Substantia nigra (tissue), 51 donors: ENCODE measurements at places on chromosomes 4 and X.

- DNase-seq = no peak
These were observed 55.4 kb upstream of the ESX1 start for GRCh38 chrX:104310090-104310489.

GRCh38 chr4:107870236-107870635, 45.5 kb downstream of the SGMS2 start:
- no peak for DNase-seq

- no peak for DNase-seq
These were observed 8.1 kb downstream of the SEPTIN6 start for GRCh38 chrX:119684916-119685224.

GRCh38 chr4:54484383-54484782, 173.4 kb upstream of the KIT start:
- DNase-seq = no peak

GRCh38 chr4:20354120-20354519, 102.4 kb downstream of the SLIT2 start:
- no peak for DNase-seq

DNA sequence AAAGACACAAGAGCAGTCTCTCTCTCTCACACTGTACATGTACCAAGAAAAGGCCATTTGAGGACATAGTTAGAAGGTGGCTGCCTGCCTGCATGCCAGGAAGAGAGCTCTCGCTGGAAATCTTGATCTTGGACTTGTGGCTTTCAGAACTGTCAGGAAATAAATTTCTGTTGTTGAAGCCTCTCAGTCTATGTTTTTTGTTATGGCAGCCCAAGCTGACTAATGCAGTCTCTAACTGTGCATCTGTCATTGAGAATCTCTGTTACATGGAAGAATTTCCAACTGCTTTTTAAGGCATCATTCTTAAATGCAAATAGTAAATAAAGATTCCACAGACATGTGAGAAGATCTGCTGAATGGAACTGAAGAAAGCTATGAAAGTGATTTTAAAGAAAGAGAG, 198.3 kb downstream of the PCDH10 start:
- DNase-seq = no peak

- DNase-seq = no peak
These were observed 63.7 kb upstream of the PDGFRA start for GRCh38 chr4:54165438-54165837.

GRCh38 chr4:16196482-16197393, 29.5 kb downstream of the TAPT1 start:
- DNase-seq = no peak

DNA sequence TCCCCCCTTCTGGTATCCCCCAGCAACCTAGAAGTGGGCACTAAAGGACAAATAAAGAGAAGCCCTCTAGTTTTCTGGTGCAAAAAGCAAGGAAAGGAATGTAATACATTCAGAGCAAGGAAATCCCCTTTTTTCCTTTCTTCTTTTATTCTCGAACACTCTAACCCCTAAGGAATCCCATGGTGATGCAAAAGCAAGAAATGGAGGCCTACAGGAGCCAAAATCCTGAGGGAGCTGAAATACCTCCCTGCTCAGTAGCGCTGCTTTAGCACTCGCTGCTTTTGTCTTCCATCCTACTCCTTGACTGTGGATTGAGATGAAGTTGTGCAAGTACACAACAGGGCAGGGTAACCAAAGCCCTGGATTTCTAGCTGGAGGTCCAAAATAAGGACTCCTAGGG, 251.0 kb downstream of the PRDM5 start:
- no peak for DNase-seq

GRCh38 chr4:2745981-2746806, 9.9 kb downstream of the TNIP2 start:
- DNase-seq = no peak

DNA sequence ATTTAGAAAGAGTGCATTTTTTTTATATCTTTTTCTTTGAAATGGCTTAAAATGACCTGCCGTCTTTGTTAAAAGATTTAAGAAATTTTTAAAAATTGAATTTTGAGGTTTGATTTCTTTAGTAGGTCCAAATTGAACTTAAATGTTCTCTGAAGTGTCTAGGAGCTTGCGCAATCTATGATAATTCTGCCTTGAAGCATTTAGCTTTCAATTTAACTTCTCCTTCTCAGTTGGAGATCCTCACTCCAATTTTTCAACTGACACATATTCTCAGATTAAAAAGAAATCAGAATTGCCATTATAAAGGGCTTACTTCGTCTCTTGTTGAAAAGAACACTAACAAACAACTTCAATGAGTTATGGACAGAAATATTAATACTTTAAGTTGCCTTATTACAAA, 273.5 kb downstream of the TMA16 start:
- DNase-seq = no peak

GRCh38 chr4:28555866-28556265, 1695.2 kb downstream of the STIM2 start:
- DNase-seq = no peak

DNA sequence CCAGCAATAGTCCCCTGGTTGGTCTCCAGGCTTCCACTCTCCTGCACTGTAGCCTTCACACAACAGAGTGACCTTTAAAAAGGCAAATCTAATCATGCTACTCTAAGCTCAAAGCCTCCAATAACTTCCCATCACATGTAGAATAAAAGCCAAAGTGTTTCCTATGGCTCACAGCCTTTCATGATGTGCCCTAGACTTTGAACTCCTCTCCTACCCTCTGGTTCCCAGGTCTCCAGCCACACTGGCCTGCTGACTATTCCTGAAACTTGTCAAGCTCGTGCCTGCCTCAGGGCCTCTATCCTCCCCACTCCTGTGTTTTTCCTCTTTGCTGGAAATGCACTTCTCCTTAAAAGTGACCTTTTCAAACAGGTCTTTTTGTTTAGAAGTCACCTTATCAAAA, 3.1 kb downstream of the MANBA start:
- no peak for DNase-seq

- no peak for DNase-seq
These were observed 99.6 kb upstream of the SORBS2 start for GRCh38 chr4:185911556-185912064.

DNA sequence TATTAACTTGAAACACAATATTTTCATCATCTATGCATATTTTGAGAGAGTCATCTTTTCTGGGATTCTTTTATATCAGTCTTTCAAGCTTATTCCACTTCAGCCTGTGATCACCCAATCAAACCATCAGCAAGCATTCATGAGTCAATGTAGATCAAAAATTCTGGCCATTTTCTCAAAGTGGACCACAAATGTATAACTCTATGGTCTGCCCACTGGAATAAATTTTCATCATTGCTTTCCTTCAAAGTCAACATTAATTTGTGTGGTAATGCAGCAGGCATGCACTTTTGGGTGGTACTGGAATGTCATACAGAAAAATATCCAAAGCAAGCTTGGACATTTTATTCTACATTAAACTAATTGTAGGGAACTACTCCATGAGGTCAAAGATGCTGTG, 1013.0 kb downstream of the STIM2 start:
- no peak for DNase-seq

- no peak for DNase-seq
These were observed 25.2 kb downstream of the WDR44 start for GRCh38 chrX:118370921-118371624.

DNA sequence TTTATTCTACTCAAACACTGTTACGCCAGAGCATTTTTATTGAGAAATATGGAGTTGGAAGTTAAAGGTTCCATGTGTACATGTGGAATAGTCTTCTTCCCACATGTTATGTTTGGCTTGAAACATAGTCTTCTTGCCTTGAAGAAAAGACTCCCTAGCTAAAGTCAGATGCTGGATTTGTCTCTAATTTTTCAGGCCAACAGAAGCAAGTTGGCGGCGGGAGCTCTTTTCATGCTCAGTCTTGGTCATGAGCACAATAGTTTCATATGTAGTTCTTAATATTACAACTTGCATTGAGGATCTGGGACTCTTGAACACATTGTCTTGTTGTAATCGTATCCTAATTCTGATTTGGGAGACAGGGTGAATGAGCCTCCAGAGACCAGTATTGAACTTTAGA, 19.4 kb downstream of the SEPTIN11 start:
- DNase-seq = no peak

DNA sequence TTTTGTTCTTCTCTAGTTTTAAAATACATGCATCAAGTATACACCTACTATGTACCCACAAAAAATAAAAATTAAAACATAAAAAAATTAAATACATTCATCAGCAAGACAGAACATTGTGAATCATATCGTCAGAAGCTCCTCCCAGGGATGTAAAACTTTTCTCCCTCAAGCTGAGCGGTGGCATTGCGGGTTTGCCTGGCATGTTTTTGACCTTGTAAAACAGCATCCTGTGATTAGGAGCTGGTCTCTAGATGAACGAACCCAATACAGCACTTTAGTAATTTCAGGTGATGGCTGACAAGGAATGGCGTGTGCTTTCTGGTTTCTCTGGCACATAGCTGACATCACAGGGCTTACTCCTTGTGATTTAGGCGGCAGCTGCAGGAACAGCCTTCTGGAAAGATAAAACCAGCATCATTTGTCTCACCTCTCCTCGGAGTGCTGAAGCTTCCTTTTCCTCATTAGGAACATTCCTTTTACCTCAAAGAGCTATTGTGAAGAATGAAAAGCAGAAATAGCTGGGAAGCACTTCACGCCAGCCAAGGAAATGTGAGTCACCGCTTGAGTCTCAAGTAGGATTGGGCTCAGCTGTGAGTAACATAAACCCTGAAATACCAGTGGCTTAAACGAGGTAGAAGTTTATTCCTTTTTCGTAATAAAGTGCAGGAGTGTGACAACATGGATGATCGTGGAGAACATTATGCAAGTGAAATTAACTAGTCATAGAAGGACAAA, 44.3 kb downstream of the NYX start:
- no peak for DNase-seq

- DNase-seq = no peak
These were observed 6.0 kb downstream of the SEL1L3 start for GRCh38 chr4:25856756-25857155.

DNA sequence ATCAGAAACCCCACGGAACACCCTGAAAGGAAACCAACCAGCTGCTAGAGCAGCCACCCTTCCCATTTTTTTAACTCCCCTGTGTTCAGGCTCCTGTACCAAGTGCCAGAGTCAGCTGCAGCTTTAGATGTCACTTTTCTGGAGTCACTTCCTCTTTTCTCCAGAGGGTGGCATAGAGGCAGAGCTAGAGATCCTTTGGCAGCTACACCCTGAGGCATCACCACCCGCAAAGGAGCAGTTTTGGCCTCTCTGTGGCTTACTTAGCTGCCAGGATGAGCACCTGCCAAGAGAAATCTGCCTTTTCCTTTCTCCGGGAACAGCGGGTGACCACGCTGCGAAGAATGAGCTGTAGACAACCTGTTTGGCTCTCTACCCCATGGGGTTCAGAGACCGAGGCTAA, 58.0 kb upstream of the CHRDL1 start:
- DNase-seq = peak; percentile 0

DNA sequence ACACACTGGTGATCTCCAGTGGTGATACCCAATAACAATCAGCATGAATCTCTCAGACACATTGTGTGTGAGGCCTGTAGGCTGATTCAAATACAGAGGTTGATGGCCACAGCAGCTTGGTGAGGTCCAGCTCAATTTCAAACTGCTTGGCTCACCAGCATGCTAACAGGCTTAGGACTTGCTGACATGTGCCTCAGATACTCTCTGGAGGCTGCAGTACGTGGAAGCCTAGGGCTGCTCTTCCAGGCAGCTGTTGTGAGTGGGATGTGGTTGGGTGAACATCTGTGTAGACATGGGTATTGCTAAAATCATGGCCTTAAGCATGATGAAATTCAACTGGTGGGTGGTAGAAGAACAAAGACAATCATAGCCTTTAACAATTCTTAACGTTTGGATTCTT, 4.3 kb downstream of the CXCL9 start:
- no peak for DNase-seq

DNA sequence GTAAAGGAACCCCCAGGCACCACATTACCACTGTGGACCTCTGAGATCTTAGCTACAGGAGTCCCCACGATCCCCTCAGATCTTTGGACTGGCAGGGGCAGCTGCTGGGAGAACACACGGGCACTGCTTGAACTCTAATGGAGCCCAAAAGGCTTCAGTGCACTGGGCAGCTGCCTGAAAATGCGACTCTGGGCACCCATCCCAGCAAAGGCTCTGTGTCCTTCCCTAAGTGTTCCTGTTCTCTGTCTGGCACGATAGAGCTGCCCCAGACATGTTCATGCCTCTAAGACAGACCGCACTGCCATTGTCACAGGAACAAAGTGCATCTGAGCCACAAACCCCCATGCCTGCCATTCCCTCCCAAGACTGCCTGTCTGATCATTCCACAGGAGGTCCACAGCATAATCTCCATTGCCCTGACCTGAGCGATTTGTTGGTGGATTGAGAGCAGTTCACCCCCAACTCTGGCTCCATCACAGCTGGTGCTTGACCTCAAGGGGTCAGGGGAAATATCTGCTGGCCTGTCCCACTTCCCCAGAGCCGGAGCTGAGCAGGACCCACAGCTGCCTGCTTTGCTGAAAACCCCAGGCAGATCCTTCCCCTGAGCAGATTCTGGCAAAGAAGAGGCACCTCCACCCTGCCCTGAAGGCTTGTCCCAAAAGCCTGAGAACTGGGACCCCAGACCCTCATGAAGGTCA, 436.0 kb upstream of the INTU start:
- DNase-seq = no peak

DNA sequence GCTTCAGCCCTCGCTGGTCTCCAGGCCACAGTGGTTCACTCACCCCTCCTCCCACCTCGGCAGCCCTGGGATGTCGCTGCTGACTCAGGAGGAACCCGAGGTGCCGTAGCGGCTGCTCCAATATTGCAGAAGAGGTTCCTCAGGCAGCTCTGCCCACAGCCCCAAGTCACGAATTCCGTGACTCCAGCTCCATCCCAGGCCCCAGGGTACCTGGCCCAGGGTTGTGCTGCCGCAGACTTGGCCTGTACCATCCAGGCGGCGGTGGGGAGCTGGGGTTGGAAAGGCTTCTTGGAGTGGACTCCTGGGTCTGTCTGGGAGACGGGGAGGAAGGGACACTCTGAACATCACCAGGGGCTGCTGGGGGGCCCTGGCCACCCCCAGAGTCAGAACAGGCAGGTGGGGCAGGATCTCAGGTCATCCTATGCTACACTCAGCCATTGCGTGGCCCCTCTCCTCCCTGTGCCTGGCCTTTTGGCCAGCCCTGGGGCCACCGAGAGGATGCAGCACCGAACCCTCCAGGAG, 728 bp upstream of the HGFAC start:
- no peak for DNase-seq

GRCh38 chrX:47608130-47608810, 11.4 kb downstream of the SYN1 start:
- no peak for DNase-seq

GRCh38 chr4:41380511-41381157, 123.9 kb downstream of the UCHL1 start:
- DNase-seq = no peak

- no peak for DNase-seq
These were observed 176.0 kb downstream of the COX18 start for GRCh38 chr4:72893354-72894066.

DNA sequence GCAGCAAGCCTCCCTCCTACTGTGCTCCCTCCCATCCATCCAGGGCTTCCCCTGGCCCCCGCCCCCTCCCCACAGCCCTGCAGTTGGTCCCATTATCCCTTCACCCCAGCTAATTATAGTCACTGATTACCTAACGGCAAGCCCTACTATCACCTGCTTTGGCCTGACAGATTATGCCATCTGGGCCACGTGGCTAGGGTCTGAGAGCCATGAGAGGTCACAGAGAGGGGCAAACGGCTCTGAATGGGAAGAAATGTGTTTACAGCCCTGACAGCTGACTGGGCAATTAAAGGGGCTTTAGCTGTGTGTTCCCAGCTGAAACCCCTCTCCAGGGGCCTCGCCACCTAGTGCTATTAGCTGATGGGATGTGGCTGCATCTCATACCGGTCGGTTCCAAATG, 134.4 kb upstream of the CPEB2 start:
- DNase-seq = no peak
